ENCODE measurements at places on chromosomes 1 and 21. TPM values are rescaled to one million over a fixed set of nuclear protein-coding genes. Genes with fewer than 3 reads are reported as not detected.

DNA sequence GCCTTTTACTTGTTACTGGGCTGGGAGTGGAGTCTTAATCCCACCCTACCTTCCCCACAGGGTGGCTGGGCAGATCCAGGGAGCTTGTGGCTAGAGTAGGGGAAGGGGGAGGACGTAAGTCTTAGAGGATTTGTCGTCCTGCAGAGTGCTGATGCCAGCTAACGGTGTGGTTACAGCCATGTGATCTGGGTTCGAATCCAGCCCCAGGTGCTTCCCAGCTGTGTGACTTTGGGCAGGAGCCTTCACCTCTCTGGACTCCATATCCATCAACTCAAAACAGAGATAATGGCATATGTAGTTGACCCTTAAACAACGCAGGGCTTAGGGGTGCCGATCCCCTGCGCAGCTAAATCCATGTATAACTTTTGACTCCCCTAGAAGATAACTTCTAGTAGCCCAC is 108.4 kb upstream of the TMEM51 start:
- no peak for DNase-seq

DNA sequence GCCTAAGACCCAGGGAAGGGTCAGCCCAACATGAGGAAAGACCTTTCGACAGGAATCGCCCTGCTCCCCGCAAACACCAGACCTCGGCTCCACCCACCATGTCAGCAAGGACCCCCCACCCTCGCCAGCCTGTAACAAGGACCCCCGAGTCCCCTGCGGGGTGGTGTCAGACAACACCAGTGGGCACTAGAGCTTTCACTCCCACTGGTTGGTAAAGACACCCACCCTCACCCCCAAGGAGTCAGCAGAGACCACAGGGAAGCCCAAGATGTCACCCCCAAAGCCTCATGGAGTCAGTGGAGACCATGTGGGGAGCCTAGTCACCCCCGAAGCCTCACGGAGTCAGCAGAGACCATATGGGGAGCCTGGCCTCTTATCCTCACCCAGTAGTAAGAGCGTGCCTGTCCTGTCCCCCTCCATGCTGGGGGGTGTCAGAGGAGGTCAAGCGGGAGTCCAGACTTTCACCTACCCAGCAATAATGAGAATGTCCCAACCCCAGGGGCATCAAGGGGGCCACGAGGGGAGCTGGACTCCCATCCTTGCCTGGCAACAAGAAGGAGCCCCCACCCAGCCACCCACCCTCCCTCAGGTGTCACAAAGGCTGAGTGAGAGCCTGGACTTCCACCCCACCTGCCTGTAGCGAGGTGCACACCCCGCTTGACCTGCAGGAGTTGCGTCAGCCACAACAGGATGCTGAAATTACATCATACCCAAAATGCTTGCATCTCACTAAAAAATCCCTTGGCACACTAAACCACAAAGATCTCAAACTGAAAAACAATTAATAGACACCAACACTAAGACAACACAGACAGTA is 24.8 kb downstream of the SLC19A1 start:
- DNase-seq = no peak

Gene PRAMEF27
- total RNA-seq = not detected

Gene EDEM3
- total RNA-seq = 21.7 TPM

- DNase-seq = no peak
Observed at GRCh38 chr21:16279731-16280581, 550.2 kb downstream of the USP25 start.

DNA sequence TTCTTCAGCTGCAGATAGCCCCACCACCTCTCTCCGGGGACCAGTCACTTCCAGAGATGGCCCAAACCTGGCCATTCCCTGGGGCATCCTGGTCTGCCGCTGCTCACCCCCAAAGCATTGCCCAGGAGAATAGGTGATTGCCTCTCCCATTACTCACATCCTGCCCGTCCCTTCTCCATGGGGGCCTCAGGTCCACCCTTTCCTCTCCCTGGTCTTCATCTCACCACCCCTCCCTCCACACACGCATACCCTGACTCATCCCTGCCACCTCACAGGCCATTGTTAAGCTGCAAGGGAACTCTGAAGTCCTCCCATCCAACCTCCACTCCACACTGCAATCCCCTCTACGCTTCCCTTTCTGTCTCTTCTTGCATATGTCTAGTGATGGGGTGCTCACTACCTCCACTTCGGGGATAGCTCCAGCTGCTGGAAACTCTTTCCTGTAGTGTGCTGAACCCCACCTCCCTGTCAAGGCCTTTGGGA is at the start of gene PLEKHG5:
PLEKHG5 (minus strand) TSS at position 188 of the 483 bp plus-strand sequence. CDS start 14,096 bp downstream, outside the sequence.
- DNase-seq = no peak

DNA sequence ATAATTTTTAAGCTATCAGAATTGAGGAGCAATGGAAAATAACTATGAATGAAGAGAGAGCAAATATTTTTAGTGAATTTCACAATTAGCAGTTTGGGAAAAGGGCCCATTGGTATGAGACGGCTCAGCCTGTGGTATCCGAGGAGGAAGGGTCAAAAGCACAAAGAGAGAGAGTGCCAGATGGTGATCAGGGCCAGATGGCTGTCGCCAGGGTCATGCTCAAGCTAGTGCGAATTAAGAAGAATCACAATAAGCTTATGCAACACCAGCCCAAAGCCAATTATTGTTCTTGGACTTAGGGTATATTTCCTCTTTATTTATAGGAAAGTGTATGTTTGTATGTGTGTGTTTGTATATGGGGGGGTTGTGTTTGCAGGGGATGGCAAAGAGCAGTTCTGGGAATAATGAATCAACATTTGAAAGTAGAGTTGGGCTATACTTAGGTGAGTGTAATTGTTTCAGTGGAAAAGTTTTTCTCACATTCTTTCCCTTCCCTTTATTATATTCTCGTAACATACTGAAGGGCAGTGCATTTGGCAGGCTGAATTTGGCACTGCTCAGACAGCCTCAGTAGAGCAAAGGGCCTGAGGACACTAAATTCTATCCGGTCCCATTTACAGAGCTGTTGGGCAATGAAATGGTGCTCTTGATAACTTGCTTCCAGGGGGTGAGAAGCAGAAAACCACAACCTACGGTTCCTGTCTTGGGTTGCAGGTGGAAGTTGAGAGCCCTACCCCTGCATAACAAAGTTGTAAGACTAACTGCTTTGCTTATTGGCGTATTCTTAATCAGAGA is 19.5 kb upstream of the DDR2 start:
- no peak for DNase-seq

Gene IFI44L
- total RNA-seq = 1.6 TPM

DNA sequence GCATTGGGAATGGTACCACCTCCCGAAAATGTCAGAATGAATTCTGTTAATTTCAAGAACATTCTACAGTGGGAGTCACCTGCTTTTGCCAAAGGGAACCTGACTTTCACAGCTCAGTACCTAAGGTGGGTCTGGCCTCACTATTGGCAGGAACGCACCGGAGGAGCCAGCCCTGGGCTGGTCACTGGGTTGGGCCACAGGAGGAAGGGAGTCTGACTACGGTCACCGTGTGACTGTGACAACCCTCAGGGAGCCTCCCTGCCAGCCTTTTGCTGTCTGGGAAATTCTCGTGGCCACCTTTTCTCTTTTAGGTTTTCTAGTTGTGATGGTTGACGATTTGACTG is 2.2 kb downstream of the IL10RB start:
- DNase-seq = no peak

Gene HES4
- total RNA-seq = 139 TPM

GRCh38 chr1:241607497-241607896 is 32.7 kb downstream of the CHML start:
- no peak for DNase-seq

Gene TMEM200B
- total RNA-seq = not detected

Gene HEYL
- total RNA-seq = 0.05 TPM

DNA sequence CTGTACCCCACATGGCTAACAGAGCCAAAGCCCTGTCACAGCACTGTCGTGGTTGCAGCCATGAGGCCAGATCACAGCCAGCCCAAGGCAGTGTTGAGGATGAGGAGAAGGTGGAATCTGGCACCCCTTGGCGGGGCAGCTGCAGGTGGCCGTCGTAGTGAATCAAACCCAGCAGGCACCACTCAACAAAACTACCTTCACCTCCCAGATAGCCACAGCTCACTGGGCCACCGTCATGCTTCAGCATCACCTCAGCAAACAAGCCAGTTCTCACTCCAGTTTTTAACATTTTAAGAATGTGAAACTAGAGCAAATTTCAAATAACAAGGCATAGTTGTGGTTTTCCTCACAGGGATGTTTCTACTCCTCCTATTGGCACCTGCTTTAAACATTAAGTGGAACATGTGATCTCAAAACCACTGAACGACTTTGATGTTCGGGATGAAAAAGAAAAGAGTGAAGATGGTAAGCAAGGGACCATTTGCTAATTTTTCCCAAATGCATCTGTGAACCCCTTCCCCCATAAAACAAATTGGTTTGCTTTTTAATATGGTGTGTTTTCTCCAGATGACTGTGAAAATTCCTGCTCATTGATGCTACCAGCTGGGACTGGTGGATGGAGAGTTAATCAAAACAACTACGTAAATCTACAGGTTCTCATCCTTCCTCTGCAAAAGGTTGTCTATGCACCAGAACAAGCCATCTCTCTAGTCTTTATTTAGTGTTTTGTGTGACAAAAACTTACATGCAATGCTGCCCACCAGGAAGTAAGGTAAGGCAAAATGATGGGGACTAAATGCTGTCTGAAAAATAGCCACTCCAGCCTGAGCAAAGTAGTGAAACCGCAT is 45.5 kb downstream of the TOR1AIP2 start:
- no peak for DNase-seq

DNA sequence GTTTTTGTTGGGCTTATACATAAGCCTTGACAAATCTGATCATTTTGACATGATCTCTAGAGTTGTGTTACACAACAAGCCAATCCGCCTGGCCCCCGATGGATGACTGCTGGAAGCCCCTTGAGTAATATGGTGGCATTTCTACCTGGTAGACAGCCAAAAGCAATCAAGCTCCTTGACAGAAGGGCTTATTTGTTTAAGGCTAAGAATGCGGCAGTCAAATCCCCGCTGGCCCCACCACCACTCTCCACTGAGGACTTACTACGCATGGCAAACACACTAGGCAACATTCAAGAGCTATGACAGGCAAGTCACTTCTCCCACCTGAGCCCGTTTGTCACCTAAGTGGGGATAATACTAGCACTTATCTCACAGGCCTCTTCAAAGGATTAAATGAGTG is 33.4 kb upstream of the C1orf198 start:
- DNase-seq = no peak

GRCh38 chr1:29171089-29171488 is 10.6 kb downstream of the SRSF4 start:
- no peak for DNase-seq

DNA sequence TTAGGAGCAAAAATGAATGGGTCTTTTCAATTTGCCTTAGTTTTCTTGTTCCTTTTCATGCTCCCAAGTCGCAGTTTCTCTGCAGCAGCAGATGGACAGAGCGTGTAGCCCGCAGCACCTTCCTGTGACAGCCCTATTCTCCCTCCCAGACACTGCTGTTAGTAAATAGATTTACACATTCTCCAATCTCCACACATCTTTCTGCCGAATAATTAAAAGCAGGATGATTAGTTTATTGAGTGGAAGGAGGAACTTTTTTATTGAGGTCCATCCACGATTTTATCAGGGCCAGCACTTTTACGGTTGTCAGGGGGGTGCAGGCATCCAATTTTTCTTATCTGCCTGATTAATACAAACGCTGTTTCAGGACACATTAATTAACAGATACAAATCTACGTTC is 98.2 kb upstream of the USH2A start:
- no peak for DNase-seq

GRCh38 chr1:164703463-164703862 is 144.5 kb downstream of the PBX1 start:
- no peak for DNase-seq
